ENCODE measurements at places on chromosomes 5 and 9. TPM values are rescaled to one million over a fixed set of nuclear protein-coding genes. Genes with fewer than 3 reads are reported as not detected.
A peak's percentile ranks its signal among the peaks of the same experiment; 100 is the strongest.

GRCh38 chr9:72203205-72203803 is 54.1 kb downstream of the GDA start:
- peak; percentile 64 for DNase-seq

DNA sequence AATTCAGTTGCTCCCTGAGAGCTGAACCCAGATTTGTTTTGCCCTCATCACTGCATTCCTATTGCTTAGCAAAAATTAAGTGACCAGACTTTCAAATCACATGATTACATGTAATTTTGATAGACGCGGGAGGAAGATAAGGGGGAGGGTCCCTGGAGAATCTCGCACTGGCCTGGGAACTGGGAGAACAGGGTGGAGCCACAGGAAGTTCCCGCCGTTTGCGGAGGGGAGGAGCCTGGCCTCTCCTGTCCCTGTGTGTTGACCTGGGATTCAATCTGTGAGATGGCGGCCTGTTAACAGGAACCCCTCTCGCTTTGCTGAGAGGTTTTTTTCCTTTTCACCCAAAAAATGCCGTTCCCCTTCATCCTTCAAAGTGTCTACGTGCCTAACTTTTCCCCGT is 142.9 kb upstream of the OR13F1 start:
- no peak for DNase-seq

- DNase-seq = no peak
These were observed 51.1 kb downstream of the NSUN2 start for GRCh38 chr5:6581559-6582426.

GRCh38 chr5:124474528-124475215 is 271.8 kb downstream of the ZNF608 start:
- no peak for DNase-seq

- no peak for DNase-seq
These were observed 630.6 kb upstream of the SEMA6A start for GRCh38 chr5:117204926-117205869.

- DNase-seq = no peak
These were observed 255.1 kb downstream of the MAST4 start for GRCh38 chr5:66851306-66851705.

DNA sequence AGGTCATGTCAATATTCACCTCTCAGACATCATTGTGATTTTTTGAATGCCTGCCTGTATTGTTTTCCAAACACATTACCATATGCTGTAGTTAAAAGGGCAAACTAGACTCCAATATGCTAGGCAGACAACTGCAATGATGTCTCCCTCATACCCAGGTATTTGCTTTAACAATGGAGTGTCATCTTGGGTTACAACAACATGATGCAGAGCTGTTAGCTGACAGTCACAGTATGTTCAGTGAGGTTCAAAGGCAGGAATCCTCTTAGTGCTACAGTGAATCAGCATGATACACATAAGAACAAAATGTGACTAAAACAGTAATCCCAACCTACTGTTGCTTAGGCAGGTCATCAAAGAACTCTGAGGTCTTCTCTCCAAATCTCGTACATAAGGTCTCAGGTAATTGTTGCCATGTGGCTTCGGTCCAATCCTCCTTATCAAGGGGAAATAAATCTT is 24.0 kb downstream of the OR1J1 start:
- no peak for DNase-seq

The BARHL1 gene
- polyA plus RNA-seq = not detected

DNA sequence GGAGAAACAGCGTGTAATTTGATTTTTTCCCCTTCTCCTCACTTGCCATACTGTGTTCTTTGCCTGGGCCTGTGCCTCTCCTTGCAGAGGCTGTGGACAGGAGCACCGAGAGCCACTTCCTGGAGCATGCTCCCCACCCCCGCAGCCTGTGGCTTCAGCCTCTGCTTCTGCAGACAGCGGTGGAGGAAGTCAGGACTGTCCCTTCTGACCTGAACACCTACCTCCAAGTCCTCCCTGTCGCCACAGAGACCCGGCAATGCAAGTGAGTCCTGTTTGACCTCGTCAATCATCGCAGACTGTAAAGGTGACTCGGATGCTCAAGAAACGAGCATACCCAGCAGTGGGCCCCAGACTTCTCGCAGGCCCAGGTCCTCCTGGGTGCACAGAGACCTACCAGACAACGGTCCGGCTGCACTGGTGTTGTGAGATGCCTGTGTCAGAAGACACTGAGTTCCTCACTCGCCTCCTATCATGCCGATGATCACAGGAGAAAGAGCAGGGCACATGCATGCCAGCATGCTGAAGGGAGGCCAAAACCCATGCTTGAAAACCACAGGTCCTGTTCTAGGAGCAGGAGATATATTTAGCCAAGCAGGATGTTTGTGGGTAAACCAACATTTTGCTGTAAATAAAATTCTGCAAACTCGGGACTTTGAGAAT is 198.8 kb downstream of the AUH start:
- DNase-seq = no peak

DNA sequence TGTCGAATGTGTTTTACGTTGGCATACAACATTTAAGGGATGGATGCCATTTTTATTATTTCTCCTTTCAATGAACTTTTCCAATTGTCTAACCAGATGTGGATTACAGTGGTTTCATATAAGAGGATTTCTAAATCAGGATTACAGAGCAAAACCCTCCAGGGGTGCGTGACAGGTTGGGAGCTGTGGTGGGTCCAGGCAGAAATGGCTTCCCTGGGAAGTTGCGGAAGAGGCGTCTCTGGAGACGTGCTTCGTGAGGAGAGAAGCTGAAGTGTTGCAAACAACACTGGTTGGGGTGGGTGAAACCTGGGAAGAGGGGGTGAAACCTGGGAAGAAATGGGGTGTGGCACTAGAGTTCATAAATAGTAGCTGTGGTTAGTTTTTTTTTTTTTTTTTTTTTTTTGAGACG is 4.5 kb upstream of the RPL26L1 start:
- DNase-seq = no peak

DNA sequence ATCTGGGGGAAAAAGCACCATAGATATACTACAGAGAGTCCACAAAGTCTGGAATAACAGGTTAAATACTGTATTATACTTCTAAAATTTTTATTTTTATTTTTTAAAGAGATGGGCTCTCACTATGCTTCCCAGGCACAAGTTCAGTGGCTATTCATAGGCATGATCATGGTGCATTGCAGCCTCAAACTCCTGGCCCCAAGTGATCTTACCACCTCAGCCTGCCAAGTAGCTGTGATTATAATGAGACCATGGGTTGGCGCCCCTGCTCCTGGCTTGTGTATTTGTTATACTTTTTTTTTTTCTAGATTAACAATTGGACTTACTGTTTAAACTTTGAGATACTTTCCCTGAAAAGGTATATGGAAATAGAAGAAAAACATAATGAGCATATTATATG is 25.9 kb downstream of the ERBIN start:
- no peak for DNase-seq

The TMCO6 gene
- polyA plus RNA-seq = 18.1 TPM

The SAXO1 gene
- not detected for polyA plus RNA-seq

- DNase-seq = no peak
These were observed 15.4 kb upstream of the UBAC1 start for GRCh38 chr9:135976531-135976930.

- DNase-seq = no peak
These were observed 12.5 kb upstream of the ZSWIM6 start for GRCh38 chr5:61319388-61320146.

The REEP2 gene
- 6.1 TPM for polyA plus RNA-seq

- no peak for DNase-seq
These were observed 393.9 kb upstream of the MPDZ start for GRCh38 chr9:13673348-13673747.

GRCh38 chr5:151200913-151201595 is 22.8 kb downstream of the CCDC69 start:
- no peak for DNase-seq

The PKN3 gene
- polyA plus RNA-seq = 16.7 TPM

Measured in A549 (cell line).